WTC11 (cell line): ENCODE measurements at places on chromosomes 2 and 18. TPM values are rescaled to one million over a fixed set of nuclear protein-coding genes. Genes with fewer than 3 reads are reported as not detected.

Gene EVX2
- 0.05 TPM in 1 of 3 replicates, not detected in the others for total RNA-seq

Gene UGT1A3
- total RNA-seq, result not detected in 3 replicates

Gene DCDC2C
- not detected in 3 replicates for total RNA-seq

Gene TXNDC2
- total RNA-seq, result 0.09 to 0.26 TPM (median 0.14 TPM) in 3 replicates

Gene REG1B
- 2.1 to 3.8 TPM (median 2.3 TPM) in 3 replicates for total RNA-seq

Gene CLEC4F
- not detected in 3 replicates for total RNA-seq

Gene ESPNL
- 1.1 to 1.4 TPM (median 1.1 TPM) in 3 replicates for total RNA-seq

Gene HSPE1
- total RNA-seq, result 333 to 372 TPM (median 366 TPM) in 3 replicates

Gene TMEM247
- total RNA-seq, result not detected in 3 replicates

Gene POTEI
- total RNA-seq, result 2.2 to 3.2 TPM (median 2.7 TPM) in 3 replicates

Gene STAT4
- total RNA-seq, result 0.44 to 0.76 TPM (median 0.44 TPM) in 3 replicates

- DNase-seq, result no peak
These were observed 128.0 kb upstream of the SP5 start for GRCh38 chr2:170587117-170587516.

- DNase-seq, result no peak
These were observed 366.2 kb upstream of the SPRED2 start for GRCh38 chr2:65798641-65799040.

GRCh38 chr2:186984966-186985365, 136.0 kb upstream of the ZSWIM2 start:
- DNase-seq, result no peak

DNA sequence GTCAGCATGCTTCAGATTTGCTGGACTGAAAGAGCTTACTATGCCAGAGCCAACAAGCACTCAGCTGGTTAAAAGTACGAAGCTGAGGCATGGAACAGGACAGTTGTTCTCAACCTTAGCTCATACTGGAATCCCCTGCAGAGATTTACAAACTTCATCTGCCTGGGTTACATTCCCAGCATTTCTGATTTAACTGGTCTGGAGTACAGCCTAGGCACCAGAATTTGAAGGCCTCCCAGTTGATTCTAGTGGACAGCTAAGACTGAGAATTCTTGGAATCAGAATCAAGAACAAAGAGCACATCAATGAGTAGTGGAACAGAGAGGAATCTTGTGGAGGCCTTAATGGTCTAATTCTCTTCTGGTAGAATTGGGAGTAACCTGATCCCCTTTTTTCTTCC, 298.2 kb upstream of the NXPH2 start:
- no peak for DNase-seq

DNA sequence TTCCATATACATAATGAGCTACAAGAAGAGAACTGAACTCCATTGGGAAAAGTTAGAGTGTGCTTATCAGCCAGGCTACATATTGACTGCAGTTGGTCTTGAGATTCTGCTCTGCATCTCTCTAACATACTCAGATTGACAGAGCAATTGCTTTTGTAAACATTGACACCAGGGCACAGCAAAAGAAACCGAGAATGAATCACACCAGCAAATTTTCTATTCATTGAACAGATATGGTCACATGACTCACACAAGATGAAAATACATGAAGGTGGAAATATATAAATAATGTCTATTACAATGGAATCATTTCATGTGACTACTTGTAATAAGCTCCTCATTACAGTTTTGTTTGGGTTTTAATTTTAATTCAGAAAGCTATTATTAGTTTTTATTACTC, 691.9 kb upstream of the TMEFF2 start:
- no peak for DNase-seq

GRCh38 chr18:58348517-58348916, 280.4 kb downstream of the ALPK2 start:
- no peak for DNase-seq

- no peak for DNase-seq
These were observed 81.1 kb downstream of the BOLA3 start for GRCh38 chr2:74066491-74067203.

GRCh38 chr2:239871481-239872435, 153.4 kb downstream of the NDUFA10 start:
- DNase-seq, result no peak

- DNase-seq, result no peak
These were observed 22.0 kb upstream of the MAP4K4 start for GRCh38 chr2:101675512-101675911.

- no peak for DNase-seq
These were observed 52.6 kb downstream of the PPP4R1 start for GRCh38 chr18:9561759-9562158.

- peak; percentile 100 for DNase-seq
These were observed 488 bp upstream of the PHLPP1 start for GRCh38 chr18:62714671-62715435.

DNA sequence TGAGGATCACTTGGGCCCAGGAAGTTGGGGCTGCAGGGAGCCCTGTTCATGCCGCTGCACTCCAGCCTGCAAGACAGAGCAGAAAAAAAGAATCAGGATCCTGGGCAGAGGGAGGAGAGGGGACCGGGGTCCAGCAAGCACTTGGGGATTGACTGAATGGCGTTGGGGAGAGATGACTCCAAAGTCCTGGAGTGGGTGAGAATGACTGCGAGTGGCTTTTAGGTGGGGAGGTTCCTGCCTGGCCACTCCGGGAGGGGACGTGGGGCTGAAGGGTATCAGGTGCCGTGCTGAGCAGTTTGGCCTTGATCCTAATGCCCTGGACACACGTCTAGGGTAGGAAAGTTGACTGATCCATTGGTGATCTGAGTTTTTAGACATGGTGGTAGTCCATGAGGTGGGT, 3.5 kb upstream of the NFATC1 start:
- DNase-seq, result no peak

DNA sequence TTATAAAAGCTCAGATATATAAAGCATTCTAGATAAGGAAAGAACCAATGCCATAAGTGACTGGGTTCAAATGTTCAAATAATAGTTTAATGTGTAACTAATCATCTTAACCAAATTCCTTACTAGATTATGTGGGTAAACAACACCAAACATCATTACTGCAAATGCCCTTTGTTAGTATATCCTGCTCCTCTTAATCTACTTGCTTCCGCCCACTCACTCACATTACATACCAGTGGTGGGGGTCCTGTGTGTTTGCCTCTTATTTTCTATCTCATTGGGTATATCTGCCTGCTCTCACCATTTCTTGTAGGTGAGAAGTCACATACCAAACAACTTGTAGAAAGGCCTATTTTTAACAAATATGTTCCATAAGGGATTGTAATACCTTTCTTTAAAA, 562.1 kb downstream of the NRXN1 start:
- no peak for DNase-seq

DNA sequence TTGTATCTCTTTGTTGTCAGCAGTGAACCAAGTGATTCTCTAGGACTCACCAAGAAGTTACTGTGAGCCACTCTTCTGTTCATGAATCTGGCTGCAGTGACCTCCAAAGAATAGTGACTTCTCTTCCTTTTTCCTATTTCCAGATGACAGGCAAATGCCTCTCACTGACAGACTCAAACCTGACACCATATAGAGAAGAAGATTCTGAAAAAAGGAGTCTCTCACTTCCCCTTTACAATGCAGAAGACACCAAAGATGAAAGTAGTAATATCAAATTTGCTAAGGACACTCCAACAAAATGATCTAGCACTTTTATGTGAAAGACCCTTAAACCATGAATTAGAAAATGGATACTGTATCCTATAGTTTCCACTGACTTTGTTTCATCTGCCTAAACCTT, 44.4 kb upstream of the SETBP1 start:
- DNase-seq, result no peak

DNA sequence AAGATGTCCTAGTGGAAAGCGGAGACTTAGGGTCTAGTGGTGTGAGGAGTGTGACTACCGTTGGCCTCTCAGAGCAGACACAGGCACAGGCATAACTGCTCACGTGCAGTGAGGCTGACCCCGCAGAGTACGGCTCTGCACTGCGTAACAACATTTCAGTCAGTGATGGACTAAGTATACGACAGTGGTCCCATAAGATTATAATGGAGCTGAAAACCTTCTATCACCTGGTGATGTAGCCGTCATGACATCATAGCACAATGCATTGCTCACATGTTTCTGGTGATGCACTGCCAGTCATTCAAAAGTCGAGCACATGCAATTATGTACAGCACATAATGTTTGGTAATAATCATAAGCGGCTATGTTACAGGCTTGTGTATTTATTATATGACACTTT, 179.6 kb downstream of the VAPA start:
- DNase-seq, result no peak

DNA sequence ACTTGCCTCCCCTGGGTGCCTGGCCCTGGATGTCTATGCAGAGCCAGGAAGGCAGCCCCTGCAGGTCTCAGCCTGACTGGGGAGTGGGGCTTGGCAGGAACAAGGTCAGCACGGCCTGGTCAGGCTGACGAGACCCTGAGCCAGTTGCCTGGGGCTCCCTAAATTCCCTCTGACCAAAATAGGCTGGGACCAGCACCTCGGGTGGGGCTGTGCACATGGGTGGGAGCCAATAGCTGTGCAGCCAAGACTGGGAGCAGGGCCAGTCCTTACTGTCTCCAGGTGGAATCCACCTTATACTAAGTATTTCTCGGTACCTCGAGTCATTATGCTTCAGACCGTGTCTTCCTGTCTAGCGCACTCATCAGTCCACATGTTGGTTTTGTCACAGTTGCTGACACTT, 11.4 kb upstream of the IL1R2 start:
- no peak for DNase-seq

DNA sequence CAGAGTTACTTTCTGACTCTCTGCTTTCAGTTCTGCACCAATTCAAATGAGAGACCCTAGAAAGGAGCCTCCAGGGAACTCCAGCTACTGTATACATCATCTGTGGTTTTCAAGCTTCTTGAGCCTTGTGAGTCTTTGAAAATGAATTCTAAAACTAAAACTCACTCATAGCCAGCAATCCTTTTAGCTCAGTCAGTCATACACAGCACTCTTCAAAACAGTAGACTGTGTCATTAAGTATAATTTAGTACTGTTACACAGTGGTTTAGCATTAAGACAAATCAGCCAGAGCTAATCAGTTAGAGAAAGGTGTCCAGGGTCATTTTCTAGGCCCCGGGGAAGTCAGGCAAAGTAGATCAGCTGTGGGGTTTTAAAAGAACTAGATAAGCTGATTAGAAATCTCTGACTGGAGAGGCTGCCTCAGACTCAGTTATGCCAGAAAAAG, 322.1 kb upstream of the THUMPD2 start:
- no peak for DNase-seq

GRCh38 chr2:24544456-24545115, 53.5 kb downstream of the NCOA1 start:
- no peak for DNase-seq

DNA sequence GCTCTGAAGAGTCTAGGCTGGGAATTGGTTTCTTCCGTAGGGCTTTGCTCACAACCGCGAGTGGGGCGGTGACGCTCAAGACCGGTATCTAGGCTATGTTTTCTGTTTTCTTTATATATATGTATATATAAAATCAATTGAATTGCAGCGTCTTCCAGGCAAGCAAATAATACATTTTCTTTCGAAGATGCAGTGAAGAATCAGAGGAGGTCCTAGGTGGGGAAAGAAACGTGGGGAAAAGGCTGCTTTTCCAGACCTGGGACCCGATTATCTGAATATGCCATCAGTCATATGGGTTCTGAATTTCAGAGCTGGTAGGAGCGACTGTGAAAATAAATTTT, 714 bp upstream of the SCN9A start:
- no peak for DNase-seq

DNA sequence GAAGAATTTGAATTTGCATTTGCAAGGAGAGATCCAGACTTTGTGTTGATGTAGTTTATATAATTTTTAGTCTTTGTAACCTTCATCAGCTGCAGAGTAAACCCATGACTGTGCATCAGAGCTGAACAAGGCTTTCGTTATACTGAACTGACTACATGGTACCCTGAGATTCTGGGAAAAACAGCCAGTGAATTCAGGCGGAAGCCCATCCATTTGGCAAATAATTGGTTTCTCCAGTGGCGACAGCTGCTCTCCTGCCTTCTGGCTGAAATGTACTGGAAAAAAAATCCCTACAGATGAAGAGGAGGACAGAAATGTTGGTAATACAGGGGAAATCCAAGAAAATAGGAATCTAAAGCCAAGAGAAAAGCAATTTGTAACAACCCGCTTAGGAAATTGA, 657.5 kb upstream of the CDH7 start:
- no peak for DNase-seq

DNA sequence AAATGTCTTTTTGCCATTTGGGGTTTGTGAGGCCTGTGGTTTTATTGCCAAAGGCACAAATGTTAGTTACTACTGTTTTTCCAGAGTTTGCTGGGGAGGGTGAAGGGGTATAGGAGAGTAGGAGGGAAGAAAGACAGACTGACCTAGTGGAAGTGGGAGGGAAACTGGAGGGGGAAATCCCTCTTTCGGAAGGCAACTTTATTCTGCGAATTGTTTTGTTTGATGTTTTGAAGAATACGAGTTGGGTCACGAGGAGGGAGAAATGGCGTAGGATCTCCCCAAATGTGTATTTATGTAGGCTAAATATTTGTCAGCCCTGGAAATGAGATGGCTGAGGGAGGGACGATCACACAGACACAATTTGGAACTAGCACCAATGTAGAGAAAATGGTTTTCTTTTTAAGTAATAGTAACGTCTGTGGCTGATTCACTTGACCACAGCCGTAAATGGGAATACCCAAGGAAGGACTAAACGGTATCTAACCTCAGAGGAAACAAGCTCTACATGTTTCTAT, 172.3 kb downstream of the ICOS start:
- DNase-seq, result no peak
